Endodermal cell (in vitro differentiated cells): ENCODE measurements at places on chromosomes 7 and 10. TPM values are rescaled to one million over a fixed set of nuclear protein-coding genes. Genes with fewer than 3 reads are reported as not detected.

BUB3 gene
- total RNA-seq, result 111 and 113 TPM in 2 replicates

GRCh38 chr7:123522066-123522465 lies 12.3 kb downstream of the IQUB start:
- no peak for DNase-seq

- DNase-seq, result peak; percentile 86
Measured at GRCh38 chr10:79242620-79243152, 104.6 kb upstream of the PPIF start.

PDZD8 gene
- 33.2 to 60.2 TPM (median 60.1 TPM) in 3 replicates for total RNA-seq

DNA sequence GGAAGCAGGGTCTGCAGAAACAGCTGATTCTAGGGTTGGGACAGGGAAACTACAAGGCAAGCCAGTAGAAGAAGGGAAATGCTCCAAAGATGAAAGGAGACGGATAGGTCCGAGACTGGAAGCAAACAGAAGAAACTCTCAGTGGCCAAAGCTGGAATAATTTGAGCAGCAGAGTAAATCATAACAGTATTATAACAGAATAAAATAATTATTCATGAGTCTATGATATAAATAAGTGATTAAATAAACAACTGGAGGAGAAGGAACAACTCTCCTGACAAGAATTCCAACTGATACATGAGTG lies 27.6 kb downstream of the EZH2 start:
- DNase-seq, result no peak

DGKI gene
- total RNA-seq, result 0.45 and 0.64 TPM in 2 replicates

- no peak for DNase-seq
Measured at GRCh38 chr7:44338600-44338999, 13.2 kb upstream of the CAMK2B start.

EPHB4 gene
- total RNA-seq, result 107 and 117 TPM in 2 replicates

GRCh38 chr7:14018751-14019150 lies 29.3 kb upstream of the ETV1 start:
- DNase-seq, result no peak

GRCh38 chr10:101968286-101968939 lies 87.6 kb downstream of the ARMH3 start:
- no peak for DNase-seq

- no peak for DNase-seq
Measured at GRCh38 chr7:47471358-47471703, 110.6 kb downstream of the TNS3 start.

CYP2C19 gene
- total RNA-seq, result 0.22 TPM in 1 of 2 replicates, not detected in the other

ANKRD2 gene
- not detected in 3 replicates for total RNA-seq

DNA sequence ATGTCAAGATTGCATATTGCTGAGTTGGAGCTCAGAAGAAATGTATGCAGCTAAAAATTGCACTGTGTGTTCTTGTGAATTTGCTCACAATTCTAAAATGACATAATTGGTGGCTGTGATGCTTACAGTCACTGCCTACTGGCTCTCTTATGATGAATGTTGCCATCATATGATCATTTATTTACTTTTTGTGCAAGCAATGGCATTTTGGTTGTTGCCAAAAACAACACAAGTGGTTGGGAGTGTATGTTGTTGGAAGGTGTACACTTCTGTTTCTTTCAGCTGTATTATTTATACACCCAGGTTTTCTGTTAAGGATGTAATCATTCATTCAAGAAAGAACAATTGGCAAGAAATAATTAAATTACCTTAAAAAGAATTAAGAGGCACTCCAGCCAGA lies 28.9 kb downstream of the PON1 start:
- no peak for DNase-seq

DNA sequence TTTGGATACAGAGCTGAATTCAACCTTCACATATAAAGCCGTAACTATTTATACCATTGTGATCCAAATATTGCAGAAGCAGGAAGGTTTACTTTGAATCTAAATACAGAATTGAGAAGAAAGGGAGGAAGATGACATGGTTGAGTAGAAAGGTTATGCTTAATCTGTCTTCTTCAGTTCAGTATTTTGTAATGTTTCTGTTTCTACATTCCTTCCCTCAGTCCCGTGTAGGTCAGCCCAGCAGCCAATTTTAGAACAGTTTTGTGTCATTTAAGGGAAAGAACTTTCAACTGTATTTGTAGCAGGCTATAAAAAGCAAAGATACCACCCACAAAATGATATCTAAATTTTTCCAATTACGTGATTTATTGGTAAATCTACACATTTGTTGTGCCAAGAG lies 97.4 kb downstream of the CPED1 start:
- DNase-seq, result no peak

DNA sequence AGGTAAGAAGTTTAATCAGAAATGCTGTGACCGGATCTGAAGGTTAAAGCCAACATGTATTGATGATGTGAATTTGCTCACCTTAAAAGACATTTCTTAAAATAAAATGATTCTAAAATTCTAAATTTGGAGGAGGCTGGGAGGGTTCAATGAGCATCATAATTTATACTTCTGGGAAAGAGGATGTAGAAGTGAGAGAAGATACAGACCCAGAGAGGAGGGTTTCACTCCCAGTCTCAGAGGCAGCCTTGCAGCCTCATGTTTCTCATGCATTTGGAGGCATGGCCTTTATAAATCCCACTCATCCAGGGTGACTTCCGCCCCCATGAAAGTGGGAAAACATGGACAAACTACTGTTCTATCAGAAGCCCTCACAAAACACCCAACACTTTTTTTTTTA lies 305.6 kb upstream of the PITRM1 start:
- no peak for DNase-seq

DNA sequence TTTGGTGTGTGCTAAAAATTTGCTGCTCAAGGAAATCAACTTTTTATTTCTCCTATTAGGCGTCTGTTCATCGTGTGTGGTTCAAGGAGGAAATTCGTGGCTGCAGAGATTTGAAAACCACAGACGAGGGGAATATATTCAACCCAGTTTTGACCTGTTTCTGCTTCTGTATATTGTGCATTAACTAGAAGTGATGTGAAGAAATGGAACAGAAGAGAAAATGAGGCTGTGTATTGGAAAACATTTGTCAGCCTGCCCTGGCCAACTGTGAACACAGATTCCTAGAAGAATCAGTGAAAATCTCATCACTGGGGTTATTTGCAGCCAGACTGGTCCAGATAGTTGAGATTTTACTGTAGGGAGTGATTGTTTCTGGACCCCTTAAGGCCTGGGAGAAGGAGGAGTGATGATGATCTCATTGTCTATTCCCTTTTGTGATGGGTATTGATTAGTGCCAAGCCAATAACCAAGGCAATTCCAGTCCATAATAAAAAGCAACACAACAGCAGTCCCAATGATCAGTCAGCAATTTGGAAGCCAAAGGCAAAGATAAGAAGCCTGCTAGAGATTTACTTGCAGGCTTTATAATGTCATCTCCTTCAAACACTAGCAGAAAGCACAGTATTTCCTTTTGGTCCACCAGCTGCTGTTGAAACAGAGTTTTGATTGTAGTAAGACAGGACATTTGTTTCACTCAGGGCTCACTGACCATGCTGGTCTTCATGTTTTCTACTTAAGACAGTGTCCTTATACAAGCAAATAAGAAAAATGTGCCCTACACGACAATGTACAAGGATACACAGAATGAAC lies 339.4 kb downstream of the PRPF18 start:
- no peak for DNase-seq

DNA sequence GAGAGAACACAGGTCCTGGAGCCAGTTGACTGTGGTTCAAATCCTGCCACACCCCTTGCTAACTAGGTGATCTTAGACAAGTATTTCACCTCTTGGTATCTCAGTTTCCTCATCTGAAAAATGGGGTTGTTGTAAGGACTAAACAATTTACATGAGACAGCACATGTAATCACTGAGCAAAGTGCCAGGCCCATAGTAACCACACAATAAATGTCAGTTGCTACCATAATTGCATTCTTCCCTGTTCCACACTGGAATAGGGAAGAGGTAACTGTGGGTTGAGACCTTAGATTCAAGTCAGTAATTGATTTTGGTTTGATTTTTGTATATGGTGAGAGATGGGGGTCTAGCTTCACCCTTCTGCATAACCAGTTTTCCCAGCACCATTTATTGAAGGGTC lies 91.4 kb upstream of the PDLIM1 start:
- DNase-seq, result no peak

DNA sequence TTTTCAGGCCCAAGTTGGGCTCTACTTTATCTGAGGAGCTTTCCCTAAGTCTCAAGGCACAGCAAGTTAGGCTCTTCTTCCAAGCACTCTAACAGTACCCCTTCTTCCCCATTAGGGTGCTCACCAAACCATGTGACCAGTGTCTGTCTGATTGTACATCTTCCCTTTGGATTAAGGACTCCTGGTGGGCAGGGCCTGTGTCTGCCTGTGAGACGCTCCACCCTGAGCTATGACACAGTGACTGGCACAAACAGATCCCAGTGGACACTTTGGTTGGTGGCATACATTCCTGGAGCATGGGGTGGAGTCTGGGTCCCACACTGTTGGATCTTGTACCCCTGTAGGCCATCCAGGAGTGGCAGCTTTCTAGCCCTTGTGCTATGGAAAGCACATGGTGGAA lies 23.8 kb downstream of the PLPP4 start:
- DNase-seq, result no peak

- DNase-seq, result no peak
Measured at GRCh38 chr10:78933828-78934531, 134.8 kb upstream of the ZMIZ1 start.

DNA sequence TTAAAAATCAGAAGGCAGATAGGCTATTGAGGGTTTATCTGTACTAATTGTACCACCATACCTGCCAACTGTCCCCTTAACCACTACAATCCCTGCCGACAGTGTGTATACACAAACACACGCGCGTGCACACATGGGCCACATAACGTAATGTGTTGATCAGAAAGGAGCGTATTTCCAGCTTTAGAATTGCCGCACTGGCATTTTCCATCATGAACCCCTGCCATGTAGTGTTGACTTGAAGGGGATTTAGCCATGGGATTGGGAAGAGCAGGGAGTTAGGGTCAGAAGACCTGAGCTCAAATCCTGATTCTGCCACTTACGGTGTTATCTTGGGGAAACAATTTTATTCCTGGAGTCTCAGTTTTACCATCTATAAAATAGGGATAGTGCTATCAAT lies 158.9 kb downstream of the TCF7L2 start:
- DNase-seq, result peak; percentile 17

EPHA1 gene
- total RNA-seq, result 103 and 107 TPM in 2 replicates

GRCh38 chr10:1291178-1292090 lies 235.2 kb downstream of the WDR37 start:
- no peak for DNase-seq

- DNase-seq, result no peak
Measured at GRCh38 chr7:127177156-127177555, 75.6 kb downstream of the GRM8 start.

FGFR2 gene
- total RNA-seq, result 56.5 to 157 TPM (median 61.2 TPM) in 3 replicates

TLL2 gene
- total RNA-seq, result 0.11 to 0.19 TPM in 2 of 3 replicates, not detected in the other

DNA sequence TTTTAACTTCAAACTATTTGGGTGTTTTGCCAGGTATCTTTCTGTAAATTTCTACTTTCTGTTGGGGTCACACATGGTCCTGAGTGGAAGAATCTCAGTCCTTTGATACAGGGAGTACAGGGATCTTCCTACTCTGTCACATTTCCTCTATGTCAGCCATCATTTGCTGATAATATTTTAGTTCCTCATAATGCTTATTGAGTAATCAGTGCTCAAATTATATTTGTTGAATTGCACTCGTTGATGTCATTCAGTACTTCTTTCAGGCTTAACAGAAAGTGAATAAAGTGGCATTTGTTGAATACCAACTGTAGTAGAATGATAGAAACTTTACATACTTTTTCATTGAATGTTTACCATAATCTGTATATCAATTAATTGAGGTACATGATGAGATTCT lies 31.9 kb downstream of the WDR11 start:
- no peak for DNase-seq

- peak; percentile 44 for DNase-seq
Measured at GRCh38 chr7:99011341-99011705, 132.6 kb downstream of the SMURF1 start.

DNA sequence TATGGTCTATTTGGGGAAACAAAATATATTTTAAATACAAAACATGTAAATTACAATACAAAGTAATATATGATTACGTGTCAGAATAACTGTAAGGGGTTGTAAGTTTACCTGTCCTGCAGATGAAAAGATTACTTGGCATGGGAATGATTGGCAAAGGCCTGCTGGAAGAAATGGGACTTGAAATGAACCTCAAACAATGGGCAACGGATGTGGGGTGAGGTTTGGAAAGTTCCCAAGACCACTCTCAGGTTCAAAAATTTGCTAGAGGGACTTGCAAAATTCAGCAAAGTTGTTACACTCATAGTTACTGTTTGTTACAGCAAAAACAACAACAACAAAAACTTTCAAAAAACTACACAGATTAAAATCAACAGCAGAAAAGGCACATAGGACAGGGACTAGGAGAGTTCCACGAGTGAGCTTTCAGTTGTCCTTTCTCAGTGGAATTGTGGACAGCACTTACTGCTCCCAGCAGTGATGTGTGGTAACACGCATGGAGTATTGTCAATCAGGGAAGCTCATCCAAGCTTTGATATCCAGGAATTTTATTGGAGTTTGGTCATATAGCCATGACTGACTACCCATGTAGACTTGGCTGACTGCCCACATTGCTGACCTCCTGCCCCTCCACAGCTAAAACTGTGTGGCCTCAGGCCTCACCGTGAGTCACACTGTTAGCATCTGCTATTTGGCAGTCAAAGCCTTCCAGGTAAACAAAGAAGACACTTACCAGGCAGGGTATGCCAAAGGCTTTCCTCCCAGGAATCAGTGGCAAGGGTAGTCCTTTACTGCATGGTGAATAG lies 43.8 kb downstream of the EXOC6 start:
- peak; percentile 73 for DNase-seq

DNA sequence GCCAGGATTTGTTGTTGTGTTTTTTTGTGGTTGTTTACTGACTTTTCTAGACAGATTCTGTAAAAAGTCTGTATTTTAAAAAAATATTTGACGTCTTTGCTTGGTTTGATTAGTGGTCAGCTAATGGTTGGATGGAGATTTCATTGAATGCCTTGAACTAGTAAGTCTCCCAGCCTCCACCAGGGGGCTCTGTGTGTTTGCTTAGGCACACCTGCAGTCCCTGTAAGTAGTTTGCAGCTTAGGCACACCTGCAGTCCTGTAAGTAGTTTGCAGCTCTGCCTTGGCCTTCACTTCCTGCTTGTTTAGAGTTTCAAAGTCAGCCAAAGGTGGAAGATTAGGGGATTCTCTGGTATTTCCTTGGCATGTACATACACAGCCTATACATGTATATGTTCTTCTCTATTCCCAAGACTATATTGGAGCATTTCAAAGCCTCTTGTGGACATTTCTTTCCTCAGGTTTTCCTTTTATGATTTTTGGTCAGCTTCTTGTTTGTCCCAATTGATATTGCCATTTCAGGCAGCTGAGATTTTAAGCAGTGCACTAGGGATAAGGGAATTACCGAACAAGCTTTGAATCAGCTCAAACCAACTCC lies 101.6 kb downstream of the CCSER2 start:
- peak; percentile 94 for DNase-seq

TMEM178B gene
- total RNA-seq, result 1.7 to 3.0 TPM (median 1.8 TPM) in 3 replicates

- peak; percentile 30 for DNase-seq
Measured at GRCh38 chr7:45184326-45185027, 26.9 kb downstream of the RAMP3 start.

RAPGEF5 gene
- total RNA-seq, result 12.7 and 16.7 TPM in 2 replicates

DNA sequence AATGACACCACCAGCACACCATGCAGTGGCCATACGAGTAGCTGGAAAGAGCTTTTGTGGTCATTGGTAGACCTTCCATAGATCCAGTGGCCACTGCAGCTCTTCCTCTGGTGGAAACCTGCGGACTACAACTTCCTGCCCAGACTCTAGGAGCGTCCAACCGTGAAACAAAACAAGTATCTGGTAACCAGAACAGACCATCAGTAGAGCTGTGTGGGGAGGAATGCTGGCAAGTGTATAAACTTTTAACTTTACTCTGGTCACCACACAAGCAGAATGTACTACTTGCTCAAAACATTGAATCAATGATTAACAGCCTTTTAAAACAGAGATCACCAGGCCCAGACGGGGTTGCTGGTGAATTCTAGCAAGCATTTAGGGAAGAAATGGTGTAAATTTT lies 154.7 kb upstream of the DGKB start:
- no peak for DNase-seq
